ENCODE measurements at places on chromosomes 4 and X.

DNA sequence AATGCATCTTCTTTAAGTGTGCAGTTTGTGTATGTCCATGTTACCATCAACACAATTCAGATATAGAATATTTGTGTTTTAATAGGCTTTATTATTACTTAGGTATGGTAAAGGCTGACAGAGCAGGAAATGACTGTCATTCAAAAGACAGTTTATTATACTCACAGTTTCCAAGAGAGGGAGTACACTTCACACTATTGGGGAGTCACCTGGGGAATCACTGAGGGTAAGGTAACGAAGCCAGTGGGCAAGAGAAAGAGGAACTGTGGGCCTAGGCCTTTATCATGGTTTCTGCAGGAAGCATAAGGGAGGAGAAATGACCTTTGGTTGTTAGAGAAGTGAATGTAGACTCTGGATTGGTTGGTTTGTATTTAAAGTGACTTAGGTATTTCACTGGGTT is 235.1 kb upstream of the HCCS start:
- no peak for DNase-seq

- no peak for DNase-seq
Measured at GRCh38 chr4:17376205-17376604, 135.7 kb downstream of the QDPR start.

GRCh38 chrX:124594017-124594651 is 247.8 kb downstream of the SH2D1A start:
- DNase-seq = no peak

GRCh38 chr4:133972586-133972985 is 229.0 kb downstream of the PABPC4L start:
- DNase-seq = no peak

- no peak for DNase-seq
Measured at GRCh38 chrX:71454222-71454621, 78.7 kb upstream of the OGT start.

DNA sequence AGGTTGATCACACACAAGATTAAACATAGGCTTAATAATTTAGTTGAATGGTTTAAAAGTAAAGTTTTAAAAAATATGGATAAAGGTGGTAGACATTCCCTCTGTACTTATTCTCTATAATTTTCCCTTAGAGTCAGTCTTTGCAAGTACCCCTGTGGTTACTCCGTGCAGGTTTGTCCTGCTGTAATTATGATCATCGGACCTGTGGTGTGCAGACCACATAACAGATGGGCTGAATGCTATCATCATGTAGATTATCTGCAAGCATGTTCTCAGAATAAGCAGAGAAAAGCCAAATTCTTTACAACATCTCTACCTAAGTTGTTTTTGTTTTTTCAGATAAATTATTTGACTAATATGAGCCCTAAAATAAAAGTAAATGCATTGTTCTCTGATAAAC is 146.8 kb downstream of the FSTL5 start:
- no peak for DNase-seq

DNA sequence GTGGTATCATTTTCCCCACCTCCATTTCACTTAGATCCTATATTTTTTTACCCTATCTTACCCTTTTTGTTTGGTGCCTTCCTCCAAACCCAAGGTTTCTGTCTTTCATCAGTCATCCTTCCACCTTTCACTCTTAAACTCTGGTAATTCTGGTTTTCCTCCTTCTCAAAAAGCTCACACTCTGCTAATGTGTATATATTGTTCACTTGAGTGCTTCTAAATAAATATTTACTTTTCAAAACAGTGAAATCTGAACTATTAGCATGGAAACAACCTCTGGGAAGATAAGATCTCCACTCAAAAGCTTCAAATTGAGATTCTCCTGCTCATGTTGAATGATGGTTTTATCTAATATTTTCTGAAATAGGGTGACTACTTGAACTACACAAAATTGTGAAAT is 21.5 kb downstream of the XIAP start:
- DNase-seq = no peak

DNA sequence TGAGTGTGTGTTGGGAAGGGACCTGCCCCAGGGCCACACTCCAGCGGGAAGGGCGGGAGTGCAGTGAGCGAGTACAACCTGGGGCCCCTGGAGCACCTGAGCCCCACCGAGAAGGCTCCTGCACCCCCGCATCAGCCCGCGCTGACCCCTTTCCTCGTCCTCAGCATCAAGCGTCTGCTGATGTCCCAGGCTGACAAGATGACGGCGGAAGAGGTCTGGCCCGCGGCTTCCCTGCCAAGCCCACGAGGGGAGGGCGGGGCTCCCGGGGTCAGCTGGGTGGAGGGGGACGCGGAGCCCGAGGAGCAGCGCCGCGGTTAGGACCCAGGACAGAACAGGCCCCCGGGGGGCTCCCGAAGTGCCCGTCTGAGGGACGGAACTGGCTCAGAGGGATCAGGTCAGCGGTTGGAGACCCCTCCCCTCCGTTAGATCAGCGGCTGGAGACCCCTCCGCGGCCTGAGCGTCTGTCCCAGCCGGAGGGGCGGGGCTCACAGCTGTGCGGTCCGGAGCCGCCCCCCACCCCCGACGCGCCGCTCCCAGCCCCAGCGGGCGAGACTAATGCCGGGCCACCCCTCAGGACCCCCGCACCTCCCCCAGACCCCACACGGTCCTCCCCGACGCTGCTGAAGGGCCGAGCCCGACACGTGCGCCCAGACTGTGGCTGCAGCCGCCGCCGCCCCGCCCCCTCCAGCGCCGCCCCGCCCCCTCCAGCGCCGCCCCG is 6.7 kb downstream of the MYL5 start:
- peak; percentile 80 for DNase-seq

DNA sequence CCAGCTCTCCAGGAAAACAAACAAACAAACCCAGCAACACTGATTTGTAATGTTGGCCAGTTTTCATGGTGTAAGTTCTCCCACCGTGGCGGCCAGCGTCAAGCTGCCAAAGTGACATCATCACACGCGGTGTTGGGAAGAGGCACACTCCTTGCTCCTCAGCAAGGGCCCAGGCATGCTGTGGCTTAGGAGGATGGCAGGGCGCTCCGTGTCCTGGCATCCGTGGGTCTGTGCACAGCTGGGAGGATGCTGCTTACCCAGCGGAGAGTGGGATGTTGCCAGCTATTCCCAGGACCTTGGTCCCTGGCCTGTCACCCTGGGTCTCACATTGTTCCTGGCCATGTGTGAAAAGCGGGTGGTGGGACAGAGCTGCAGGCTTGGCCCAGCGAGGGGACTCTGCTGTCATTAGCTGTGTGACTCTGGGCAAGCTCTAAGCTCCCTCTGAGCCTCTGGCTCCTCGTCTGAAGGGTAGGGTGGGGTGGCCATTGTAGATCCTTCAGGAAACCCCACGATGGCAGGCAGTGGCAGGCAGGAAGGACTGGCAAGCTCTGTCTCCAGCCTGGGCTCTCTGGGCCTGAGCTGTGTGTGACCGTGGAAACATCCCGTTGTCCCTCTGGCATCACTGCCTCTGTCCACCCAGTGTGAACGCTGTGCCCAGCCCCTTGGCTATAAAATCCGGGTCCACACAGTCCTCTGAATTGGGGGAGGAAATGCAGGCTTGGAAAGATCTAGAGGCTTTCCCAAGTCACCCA is 10.8 kb downstream of the PSAPL1 start:
- peak; percentile 38 for DNase-seq

GRCh38 chr4:180394312-180394711 is 1848.9 kb upstream of the TENM3 start:
- no peak for DNase-seq

DNA sequence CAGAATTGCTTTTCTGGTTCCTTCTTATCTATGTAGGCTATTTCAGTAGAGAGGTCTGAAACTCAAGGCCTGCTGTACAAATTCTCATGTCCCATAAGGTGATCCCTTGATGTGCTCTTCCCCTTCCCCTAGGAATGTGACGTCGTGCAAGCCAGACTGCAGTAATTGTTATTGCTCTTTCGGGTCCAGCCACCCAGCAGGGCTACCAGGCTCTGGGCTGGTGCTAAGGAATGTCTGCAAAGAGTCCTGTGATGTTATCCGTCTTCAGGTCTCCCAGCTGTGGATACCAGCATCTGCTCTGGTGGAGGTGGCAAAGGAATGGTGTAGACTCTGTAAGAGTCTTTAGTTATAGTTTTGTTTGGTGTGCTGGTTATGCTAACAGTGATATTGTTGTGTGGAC is 378.7 kb downstream of the C4orf33 start:
- no peak for DNase-seq

DNA sequence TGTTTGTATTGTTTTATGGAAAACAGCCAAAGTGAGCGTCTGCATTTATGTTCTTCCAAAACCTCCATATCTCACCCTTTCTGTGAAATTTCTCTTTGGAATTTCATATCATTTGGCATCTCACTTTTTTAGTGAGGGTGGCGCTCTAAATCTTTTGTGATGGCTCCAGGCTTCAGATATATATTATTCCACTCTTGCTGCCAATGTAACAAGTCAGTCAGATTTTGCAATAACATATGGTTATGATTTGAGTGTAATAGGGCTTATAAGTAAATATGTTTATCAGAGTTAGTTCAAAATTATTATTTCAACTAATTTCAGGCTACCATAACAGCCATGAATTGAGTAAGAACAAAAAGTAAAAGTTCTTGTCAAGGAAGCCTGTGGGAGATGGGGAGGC is 314.7 kb downstream of the PDGFC start:
- DNase-seq = no peak

GRCh38 chr4:31427691-31428090 is 707.5 kb downstream of the PCDH7 start:
- no peak for DNase-seq

GRCh38 chr4:157824021-157824420 is 348.8 kb downstream of the GASK1B start:
- DNase-seq = no peak

DNA sequence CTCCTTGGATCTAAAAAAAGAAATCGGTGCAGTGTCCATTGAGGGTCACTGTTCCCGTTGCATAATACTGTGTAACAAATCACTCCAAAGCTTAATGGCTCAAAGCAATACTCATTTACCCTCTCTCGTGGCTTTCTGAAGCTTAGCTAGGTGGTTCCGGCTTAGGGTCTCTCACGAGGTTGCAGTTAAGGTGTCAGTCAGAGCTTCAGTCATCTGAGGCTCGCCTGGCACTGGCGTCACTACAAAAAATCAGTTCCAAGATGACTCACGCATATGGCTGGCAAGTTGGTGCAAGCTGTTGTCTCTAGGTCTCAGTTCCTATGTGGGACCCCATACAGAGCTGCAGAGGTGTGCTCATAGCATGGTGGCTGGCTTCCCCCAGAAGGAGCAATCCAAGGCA is 91.0 kb downstream of the BEND2 start:
- DNase-seq = no peak

DNA sequence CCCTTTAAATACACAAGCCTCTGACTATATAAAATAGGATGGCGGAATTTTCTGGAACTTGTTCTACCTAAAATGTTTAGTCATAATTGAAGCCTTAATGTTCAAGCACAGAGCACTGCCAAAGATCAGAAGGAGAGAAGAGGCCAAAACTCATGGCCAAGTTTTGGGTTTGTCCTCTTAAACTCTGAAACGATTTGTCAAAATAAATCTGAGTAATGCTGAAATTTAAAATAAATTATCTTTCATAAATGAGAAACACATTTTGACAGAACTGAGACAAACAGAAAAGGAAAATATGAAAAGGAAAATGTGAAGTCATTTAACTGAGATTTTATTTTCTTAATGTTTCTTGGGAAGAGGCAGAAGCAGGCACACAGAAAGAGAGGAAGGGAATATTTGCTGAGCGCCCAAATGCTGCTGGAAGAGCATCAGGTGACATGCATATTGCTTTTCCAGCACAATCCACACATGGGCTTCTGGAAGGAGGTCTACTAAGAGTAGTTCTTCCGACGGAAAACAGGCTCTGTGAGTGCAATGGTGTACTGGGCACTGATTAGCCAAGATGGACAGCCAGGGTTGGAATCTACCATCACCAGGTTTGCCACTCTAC is 47.4 kb upstream of the ZNF518B start:
- no peak for DNase-seq

GRCh38 chr4:77050962-77051361 is 24.8 kb downstream of the CCNI start:
- DNase-seq = no peak

DNA sequence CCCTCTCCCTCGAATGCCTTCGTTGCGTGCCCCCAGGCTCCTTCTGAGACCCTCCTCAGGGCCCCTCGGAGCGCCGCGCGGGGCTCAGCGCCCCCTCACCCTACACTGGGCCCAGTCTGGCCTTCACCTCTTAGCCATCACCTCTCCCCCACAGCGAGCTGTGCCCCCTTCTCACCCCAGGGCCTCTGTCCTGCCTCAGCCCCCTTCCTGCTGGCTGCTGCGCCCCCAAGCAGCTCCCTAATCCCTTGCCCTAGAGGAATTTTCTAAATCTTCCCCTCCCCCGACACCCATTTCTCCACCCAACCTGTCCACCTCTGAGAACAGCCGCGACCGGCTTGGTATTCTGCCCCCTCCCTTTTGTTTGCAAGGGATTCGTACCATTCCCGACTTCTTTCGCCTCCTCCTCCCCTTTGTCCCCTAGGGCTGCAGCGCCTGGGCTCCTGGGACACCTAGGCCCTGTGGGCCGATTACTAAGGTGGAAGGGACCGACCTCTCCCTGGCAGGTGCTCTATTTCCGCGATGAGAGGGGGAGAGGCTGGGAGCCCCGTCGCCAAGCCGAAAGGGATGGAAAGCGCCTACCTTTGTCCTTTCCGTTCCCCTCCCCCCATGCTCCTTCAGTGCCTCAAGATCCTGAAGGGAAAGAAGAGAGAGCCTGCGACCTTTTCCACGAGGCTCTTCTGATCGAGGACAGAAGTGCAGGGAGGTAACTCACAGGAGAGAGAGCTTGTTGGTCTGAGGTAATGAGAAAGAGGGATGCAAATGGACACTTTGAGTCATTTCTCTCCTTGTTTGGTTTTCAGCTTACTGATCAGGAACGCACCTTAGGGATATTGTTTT is 10.9 kb downstream of the DLG3 start:
- no peak for DNase-seq

GRCh38 chr4:54274795-54275665 is 45.9 kb downstream of the PDGFRA start:
- no peak for DNase-seq

- peak; percentile 47 for DNase-seq
Measured at GRCh38 chrX:1164322-1165288, 47.8 kb downstream of the CRLF2 start.

- DNase-seq = no peak
Measured at GRCh38 chrX:23644744-23645143, 22.5 kb upstream of the PRDX4 start.

DNA sequence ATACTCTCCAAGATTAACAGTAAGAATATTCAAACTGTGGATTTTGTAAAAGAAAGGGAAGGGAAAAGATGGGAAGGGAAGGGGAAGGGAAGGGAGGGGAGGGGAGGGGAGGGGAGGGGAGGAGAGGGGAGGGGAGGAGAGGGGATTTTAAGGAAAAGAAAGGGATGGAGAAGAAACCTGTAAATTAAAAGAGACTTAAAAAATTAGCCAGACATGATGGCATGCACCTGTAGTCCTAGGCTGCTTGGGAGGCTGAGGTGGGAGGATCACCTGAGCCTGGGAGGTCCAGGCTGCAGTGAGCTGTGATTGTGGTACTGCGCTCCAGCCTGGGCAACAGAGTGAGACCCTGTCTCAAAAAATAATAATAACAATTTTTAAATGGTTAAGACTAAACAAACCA is 83.7 kb downstream of the USP46 start:
- no peak for DNase-seq

Data from ecto neural progenitor cell (in vitro differentiated cells).